Kidney epithelial cell (primary cell): ENCODE measurements at places on chromosomes 11 and 22. TPM values are rescaled to one million over a fixed set of nuclear protein-coding genes. Genes with fewer than 3 reads are reported as not detected.

- DNase-seq: no peak
Measured at GRCh38 chr11:107651672-107652071, 60.2 kb downstream of the SLN start.

- no peak for DNase-seq
Measured at GRCh38 chr11:16216831-16217230, 139.5 kb downstream of the SOX6 start.

DNA sequence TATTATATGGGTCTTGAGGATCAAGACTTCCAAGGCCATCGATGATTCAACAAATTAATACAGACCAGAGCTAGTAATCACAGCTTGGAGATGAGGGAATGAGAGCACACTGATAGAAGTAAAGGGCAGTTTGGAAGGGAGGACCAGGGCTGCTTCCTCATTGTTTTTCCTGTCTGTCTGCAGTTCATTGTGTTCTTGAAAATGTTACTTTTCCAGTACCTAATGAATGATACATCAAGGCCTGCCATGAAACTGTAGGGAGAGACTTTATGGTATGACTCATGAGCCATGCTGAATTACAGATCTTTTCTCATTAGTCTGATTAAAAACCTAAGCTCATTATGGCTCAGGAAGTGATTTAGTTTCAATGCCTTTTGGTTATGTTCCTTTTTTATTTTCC is 855.6 kb downstream of the KCNA4 start:
- no peak for DNase-seq

The PANX1 gene
- 56.5 and 60.5 TPM in 2 replicates for total RNA-seq
